CD4-positive, alpha-beta T cell treated with Interleukin-4 for 4 hours (primary cell): ENCODE measurements at places on chromosomes 13 and 19.
A peak's percentile ranks its signal among the peaks of the same experiment; 100 is the strongest.

- DNase-seq = peak; percentile 94
These were observed 16.9 kb downstream of the FAM187B start for GRCh38 chr19:35211545-35212230.

DNA sequence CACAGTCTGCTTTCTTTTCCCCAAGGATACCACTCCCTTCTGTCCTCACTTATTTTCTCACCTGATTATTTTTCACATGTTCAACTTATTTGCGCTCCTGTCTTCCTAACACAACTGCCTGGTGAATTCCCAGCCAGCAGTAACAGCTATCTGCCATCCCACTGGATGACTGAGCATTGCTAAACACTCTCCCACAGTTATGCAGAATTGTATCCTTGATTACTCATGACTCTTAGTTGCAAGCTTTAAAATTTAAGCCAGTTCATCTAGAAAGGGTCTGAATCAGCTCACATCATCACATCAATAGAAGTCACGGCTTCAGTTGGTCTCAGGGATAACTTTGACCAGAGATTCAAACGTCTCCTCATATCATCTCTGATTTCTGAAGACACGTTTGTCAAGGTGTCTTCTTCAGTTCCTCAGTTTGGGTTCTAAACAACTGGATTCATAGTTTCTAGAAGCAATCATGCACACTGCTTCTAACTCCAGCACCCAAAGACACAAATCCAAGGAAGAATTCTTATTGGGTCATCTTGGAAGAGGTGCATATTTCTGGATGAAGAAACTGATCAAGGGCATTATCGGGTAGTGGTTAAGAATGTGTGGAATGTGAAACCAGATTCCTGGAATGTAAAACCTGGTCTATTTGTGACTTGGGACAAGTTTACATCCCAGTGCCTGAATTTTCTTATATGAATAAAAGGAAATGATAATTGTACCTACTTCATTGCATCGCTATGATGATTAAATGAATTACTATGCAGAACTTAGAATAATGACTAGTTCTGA lies 13.9 kb upstream of the DACH1 start:
- DNase-seq = no peak

DNA sequence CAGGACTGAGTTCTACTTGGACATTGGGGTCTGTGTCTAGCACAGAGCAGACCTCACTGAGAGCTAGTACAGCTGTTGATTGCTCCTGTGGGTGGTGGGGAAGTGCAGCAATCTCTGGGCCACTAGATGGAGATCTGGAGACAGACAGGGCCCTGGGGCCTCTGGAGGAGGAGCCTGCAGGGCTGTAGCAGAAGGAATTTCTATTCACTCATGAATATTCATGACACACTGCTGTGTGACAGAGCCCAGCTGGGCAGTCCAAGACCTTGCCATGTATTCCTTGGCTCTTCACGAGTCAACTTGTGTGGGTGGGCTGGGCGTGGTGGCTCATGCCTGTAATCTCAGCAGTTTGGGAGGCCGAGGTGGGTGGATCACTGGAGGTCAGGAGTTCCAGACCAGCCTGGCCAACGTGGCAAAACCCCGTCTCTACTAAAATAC lies 37.5 kb downstream of the SUGP2 start:
- no peak for DNase-seq

- no peak for DNase-seq
These were observed 30.8 kb downstream of the KLF2 start for GRCh38 chr19:16355293-16356043.

- DNase-seq = no peak
These were observed 1.8 kb upstream of the CD37 start for GRCh38 chr19:49333418-49333805.

- no peak for DNase-seq
These were observed 556.8 kb upstream of the ARGLU1 start for GRCh38 chr13:107124730-107125129.

DNA sequence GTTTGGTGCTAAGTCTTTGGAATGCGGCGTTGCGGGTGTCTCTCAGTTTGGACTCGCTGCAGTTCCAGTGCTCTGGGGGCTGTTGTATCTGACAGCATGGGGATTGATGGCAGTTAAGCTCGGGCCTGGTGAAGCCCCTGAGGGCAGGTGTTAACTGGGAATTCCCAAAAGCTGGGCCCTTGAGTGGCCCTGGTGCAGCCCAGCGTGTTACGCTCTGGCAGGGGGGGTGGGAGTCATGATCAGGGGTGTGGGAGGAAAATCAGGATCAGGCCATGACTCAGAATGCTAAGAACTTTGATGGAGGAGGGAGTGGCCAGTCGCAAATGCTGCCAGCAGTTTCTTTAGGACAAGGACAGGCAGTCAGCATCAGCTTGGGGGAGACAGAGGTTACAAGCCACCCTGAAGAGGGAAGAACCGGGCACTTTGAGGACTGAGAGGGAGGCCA lies 19.6 kb downstream of the AP2A1 start:
- no peak for DNase-seq

GRCh38 chr13:113364901-113365582 lies 1.1 kb upstream of the GRTP1 start:
- DNase-seq = no peak

DNA sequence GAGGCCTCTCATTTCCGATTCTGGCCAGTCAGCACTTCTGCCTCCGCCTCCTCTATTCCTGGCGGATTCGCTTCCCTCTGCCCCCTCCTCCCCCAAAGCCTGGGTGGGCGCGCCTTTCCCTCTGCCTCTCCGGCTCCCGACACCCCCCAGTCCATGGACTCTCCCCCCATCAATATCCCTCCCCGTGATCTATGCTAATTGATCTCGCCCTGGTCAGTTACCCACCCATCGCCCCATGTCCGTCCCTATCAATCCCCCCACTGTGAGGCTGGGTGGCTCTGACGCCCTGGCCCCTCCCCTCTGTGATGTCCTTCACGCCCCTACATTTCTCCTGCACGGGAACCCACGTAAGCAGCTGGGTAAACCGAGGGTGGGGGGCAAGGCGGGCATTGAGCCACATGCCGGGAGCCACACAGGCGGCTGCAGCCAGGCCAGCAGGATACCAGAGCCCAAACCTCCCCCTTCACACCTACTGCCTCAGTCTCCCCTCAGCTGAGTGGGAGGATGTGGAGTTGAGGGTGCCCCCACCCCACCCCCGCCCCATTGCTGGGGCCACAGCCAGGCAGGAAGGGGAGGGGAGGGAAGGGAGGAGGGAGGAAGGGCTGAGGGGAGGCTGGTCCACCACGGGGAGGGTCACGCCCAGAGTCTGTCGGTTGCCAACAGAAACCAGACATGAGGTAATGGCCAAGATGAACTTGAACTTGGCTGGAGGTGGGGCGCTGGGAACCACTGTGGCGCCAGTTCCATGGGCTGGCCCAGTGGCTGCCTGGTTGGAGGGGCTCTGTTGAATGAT lies 21.0 kb downstream of the SMIM24 start:
- DNase-seq = no peak

GRCh38 chr13:109500146-109500773 lies 286.1 kb downstream of the IRS2 start:
- no peak for DNase-seq

DNA sequence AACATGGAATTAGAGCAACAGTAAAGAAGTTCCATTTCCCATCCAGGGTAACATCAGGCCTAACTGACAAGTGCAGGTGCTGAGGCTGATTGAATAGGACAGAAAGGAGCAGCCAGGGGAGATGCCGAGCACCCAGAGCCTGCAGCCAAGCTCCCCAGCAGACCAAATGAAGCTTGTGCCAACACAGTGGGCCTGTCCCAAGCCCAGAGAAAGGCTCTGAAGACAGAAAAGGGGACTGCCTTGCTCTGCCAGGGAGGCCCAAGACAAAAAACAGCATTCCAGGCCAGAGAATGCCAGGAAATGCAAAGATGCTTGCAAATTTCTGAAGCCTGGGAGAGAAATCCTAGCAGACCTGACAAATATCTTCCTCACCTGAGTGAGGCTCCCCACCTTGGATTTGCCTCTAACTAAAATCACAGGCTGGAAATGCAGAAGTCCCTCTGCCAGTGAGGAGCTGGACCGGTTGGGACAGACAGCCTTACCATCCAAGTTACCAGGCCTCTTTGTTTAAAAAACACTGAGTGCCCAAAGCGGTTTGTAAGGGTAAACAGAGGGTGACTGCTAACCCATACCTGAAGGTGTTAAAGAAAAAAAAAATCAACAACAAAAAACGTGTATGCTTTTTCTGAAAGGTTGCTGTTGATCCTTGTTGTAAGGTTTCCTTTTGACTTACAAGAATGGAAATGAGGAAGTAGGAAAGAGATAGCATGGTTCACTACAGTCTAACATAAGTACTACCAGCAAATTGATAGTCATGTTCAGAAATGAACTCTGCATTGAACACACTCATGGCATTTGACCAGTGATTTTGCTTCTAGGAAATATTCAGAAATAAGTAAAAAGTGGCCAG lies 11.8 kb upstream of the HMGB1 start:
- DNase-seq = no peak

DNA sequence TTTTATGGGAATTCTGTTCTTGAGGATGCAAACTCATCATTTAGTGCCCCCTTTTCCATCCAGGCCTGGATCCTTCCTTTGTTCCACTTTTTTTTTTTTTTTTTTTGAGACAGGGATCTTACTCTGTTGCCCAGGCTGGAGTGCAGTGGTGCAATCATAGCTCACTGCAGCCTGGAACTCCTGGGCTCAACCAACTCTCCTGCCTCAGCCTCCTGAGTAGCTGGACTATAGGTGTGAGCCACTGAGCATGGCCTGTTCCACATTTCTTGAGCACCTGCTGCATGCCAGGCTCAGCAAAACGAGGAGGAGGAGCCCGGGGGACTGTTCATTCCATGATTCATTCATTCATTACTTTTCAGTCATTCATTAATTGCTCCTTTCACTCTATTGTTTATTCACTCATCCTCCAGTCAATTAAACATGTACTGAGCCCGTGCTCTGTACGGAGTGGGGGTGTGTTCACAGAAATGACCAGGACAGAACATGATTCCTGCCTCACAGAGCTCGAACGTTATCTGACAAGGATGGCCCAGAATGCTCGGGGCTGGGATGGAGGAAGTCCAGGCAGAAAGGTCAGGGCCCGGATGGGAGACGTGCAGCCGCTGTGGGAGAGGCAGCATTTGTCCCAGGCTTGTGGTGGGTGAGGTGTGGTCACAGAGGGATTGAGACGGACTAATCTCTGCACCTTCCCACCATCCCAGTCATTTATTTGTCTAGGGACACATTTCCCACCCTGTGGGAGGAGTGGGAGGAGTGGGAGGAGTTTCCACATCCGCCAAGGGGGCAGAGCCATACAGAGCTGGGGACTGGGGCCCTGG lies 51.2 kb upstream of the SHKBP1 start:
- no peak for DNase-seq

GRCh38 chr19:47848823-47849473 lies 10.1 kb upstream of the TPRX2 start:
- peak; percentile 2 for DNase-seq

GRCh38 chr13:97313551-97314260 lies 91.6 kb downstream of the MBNL2 start:
- DNase-seq = no peak

DNA sequence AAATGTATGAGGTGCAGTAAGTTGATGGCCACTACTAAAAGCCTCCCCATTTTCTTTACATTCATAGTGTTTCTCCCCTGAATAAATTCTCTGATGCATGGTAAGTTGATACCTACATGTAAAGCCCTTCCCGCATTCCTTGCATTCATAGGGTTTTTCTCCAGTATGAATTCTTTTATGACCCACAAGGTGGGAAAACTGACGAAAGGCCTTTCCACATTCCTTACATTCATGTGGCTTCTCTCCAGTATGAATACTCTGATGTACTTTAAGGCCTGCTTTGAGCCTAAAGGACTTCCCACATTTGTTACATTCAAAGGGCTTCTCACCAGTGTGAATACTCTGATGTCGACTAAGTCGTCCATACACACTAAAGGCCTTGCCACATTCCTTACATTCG lies 20.5 kb downstream of the ZNF607 start:
- no peak for DNase-seq

- peak; percentile 60 for DNase-seq
These were observed 17.8 kb upstream of the ENOX1 start for GRCh38 chr13:43804461-43805070.

- DNase-seq = no peak
These were observed 159.1 kb upstream of the KL start for GRCh38 chr13:32857077-32857476.

GRCh38 chr19:54916822-54917221 lies 10.9 kb downstream of the NCR1 start:
- DNase-seq = no peak

- DNase-seq = no peak
These were observed 8.8 kb downstream of the IGFLR1 start for GRCh38 chr19:35733180-35734125.
